ENCODE measurements at places on chromosomes 16 and 17. TPM values are rescaled to one million over a fixed set of nuclear protein-coding genes. Genes with fewer than 3 reads are reported as not detected.

Gene HASPIN
- total RNA-seq = 1.6 TPM

Gene BRICD5
- total RNA-seq = 4.3 TPM

Gene HAP1
- 0.16 TPM for total RNA-seq

DNA sequence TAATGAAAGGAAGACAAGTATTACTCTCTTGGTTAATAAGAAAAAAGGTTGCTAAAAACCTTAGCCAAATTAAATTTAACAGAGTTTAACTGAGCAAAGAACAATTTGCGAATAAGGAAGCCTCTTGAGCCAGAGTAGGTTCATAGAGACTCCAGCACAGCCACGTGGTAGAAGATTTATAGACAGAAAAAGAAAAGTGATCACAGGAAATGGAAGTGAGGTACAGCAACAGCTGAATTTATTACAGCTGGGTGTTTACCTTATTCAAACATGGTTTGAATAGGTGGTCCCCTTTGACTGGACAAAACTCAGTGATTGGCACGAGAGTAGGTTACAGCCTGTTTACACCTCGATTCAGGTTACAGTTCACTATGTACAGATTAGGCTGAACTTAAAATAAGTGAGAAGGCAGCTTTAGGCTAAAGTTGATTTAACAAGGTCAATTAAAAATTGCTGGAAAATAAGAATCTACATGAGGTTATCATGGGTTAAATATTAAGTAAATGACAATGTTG lies 3.3 kb upstream of the CCL15 start:
- DNase-seq = peak; percentile 1

- DNase-seq = no peak
Measured at GRCh38 chr16:64167936-64168335, 953.9 kb downstream of the CDH11 start.

GRCh38 chr16:68252383-68252782 lies 7.2 kb downstream of the PLA2G15 start:
- DNase-seq = peak; percentile 68

All from myocyte (in vitro differentiated cells).